A549 treated with CORT108297 at 1 μM for 4 hours (cell line): ENCODE measurements at places on chromosomes 5 and 9. TPM values are rescaled to one million over a fixed set of nuclear protein-coding genes. Genes with fewer than 3 reads are reported as not detected.

The PCDHGB2 gene
- 0.06 to 0.12 TPM (median 0.08 TPM) in 5 replicates for total RNA-seq

The COQ4 gene
- 47.6 to 64.3 TPM (median 63.2 TPM) in 5 replicates for total RNA-seq

The FOXD4 gene
- total RNA-seq = 0.25 to 0.82 TPM (median 0.44 TPM) in 5 replicates

The C9orf43 gene
- total RNA-seq = 0.53 to 0.88 TPM (median 0.65 TPM) in 5 replicates

The AMBP gene
- total RNA-seq = 7.2 to 10.1 TPM (median 7.7 TPM) in 5 replicates

The CBY3 gene
- not detected in 5 replicates for total RNA-seq

The CDKN2B-AS1 gene
- total RNA-seq = not detected in 5 replicates

The HK3 gene
- total RNA-seq = 0.03 to 0.44 TPM (median 0.12 TPM) in 3 of 5 replicates, not detected in the others

The NTNG2 gene
- 1.6 to 2.4 TPM (median 1.9 TPM) in 5 replicates for total RNA-seq

The WDR31 gene
- total RNA-seq = 0.95 to 1.4 TPM (median 1.1 TPM) in 5 replicates
